ENCODE measurements at places on chromosomes 2 and 18. TPM values are rescaled to one million over a fixed set of nuclear protein-coding genes. Genes with fewer than 3 reads are reported as not detected.
A peak's percentile ranks its signal among the peaks of the same experiment; 100 is the strongest.

DNA sequence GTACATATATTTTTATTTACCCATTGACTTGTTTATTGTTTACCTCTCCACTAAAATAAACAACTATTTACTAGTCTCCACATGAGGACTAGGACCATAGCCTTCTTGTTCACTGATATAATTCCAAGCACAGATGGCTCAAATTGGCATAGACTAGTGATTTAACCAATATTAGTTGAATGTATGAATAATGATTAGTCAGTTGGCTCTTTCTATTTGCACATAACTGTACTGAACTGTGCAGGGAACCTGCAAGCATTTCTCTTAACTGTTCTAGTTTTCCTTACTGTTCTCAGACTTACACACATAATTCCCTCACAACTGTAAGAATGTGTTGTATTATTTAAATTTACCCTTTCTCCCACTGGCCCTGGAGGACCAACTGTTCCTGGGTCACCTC lies 91.9 kb downstream of the COL3A1 start:
- H3K27me3 ChIP-seq, result no peaks in the 10 kb centered on the region
- DNase-seq, result no peak
- no peak overlapping the region for H3K4me3 ChIP-seq
- no peaks in the 10 kb centered on the region for H3K4me1 ChIP-seq

- H3K4me3 ChIP-seq, result no peak overlapping the region
- H3K36me3 ChIP-seq, result no peaks in the 10 kb centered on the region
- DNase-seq, result no peak
- H3K27ac ChIP-seq, result no peak overlapping the region
Observed at GRCh38 chr18:10745971-10746370, 220.1 kb downstream of the NAPG start.

FBXO48 gene
- 0.42 TPM for polyA plus RNA-seq

NEB gene
- 4.4 TPM for polyA plus RNA-seq

- DNase-seq, result no peak
- no peaks in the 10 kb centered on the region for H3K36me3 ChIP-seq
- H3K4me3 ChIP-seq, result no peak overlapping the region
Observed at GRCh38 chr2:144572977-144573376, 53.1 kb upstream of the ZEB2 start.

LRRTM4 gene
- polyA plus RNA-seq, result 0.17 TPM

CCDC121 gene
- 3.5 TPM for polyA plus RNA-seq

DNA sequence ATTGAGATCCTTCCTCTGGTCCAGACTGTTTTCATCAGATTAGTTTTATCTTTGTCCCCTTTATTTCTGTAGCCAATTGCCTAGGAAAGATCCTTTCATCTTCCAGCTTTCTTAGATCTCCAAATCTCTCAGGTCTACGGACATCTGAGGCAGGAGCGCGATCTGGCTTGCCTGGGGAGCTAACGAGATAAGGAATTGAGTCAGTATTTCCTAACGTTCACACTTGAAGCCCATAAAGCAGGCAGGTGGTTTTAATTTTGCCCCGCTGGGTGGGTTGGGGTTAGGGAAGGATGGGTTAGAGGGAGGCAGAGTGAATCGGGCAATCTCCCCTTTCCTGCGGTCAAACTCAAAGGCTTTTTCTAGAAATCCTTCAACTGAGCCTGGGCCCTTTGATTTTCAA lies 727 bp upstream of the TTLL4 start:
- H3K27me3 ChIP-seq, result no peaks in the 10 kb centered on the region
- H3K4me3 ChIP-seq, result peak overlapping the region; percentile 79
- H3K27ac ChIP-seq, result no peak overlapping the region
- peaks cover 4% of the 10 kb centered on the region for H3K4me1 ChIP-seq
- no peak for DNase-seq
- no peaks in the 10 kb centered on the region for H3K36me3 ChIP-seq

DNA sequence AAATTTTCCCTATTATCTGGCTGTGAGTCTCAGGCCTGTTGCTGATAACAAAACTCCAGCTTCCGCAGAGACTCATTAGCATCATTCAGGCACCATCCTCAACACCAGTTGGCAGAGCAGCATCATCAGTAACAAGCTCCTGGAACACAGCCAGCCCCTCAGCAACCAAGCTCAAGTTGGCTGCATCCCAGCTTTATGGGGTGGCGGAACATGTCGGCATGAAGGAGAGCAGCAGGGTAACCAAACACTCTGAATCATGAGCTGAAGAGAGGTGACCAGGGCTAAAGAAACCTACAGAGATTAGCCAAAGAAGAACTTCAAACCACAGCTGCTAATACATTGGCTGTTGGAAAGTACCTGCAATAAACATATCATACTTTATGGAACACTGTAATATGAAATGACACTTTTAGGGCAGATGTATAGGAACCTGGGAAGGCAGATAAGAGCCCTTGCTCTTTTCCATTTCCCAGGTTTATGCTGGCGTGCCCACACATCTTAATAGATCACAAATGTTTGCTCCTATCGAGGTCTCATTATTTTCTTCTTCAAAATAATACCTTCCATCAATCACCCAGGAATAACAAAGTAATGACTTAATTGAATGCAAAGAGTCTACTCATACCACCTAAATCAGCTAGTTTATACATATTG lies 63.8 kb downstream of the PDE11A start:
- H3K27me3 ChIP-seq, result no peaks in the 10 kb centered on the region
- DNase-seq, result peak; percentile 44
- H3K4me1 ChIP-seq, result no peaks in the 10 kb centered on the region

- no peak for DNase-seq
- no peaks in the 10 kb centered on the region for H3K27me3 ChIP-seq
- H3K4me3 ChIP-seq, result no peak overlapping the region
- H3K27ac ChIP-seq, result no peak overlapping the region
- no peaks in the 10 kb centered on the region for H3K4me1 ChIP-seq
Observed at GRCh38 chr2:75865702-75866101, 155.0 kb upstream of the GCFC2 start.

ADCY3 gene
- 10.9 TPM for polyA plus RNA-seq

CCDC74B gene
- polyA plus RNA-seq, result 0.55 TPM

DNA sequence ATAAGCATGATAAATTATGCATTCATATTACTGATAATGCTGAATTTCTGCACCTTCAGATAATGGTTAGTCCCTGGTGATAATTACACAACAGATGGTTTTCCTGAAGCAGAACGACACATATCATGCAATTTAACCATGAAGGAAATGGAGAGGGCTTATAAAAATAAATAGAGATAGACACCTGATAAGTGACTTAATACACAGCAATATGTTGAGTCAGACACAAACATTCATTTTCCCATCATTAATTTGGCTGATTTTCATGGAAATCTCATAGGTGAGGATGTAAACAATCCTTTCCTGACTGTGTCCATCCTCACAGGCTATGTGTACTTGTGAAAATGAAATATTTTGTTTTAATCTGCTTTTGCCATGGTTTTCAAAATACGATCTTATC lies 36.9 kb upstream of the DSEL start:
- no peaks in the 10 kb centered on the region for H3K4me1 ChIP-seq
- no peaks in the 10 kb centered on the region for H3K27me3 ChIP-seq
- no peak for DNase-seq
- no peak overlapping the region for H3K27ac ChIP-seq
- H3K36me3 ChIP-seq, result no peaks in the 10 kb centered on the region

IGFBP5 gene
- 58.2 TPM for polyA plus RNA-seq

SLC9A4 gene
- not detected for polyA plus RNA-seq
